ENCODE measurements at places on chromosomes 7 and 10.

DNA sequence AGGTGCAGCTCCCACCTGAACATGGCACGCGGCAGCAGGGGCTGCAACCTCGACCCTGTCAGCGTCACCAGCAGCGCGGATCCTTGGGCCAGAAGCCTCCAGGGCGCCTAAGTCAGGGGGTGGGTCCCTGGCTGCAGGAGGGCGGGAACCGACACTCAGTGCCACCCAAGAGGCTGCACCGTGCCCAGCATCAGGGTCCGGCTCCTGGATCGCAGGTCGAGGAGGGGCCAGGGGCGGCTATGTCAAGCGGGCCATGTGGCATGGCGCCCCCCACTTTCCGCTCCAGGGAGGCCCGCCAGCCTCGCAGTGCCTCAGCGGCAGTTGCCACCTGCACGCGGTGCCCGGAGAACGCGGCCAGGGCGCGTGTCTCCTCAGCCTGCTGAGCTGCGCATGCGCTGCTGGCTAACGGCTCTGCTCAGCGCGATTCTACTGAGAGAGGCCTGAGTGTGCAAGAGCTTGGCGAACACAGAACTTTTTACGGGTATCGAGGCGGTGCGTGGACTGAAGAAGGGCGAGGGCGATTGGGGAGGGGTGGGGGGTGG, at the start of gene ANKRD30A:
Gene ANKRD30A, plus strand, starts transcription at position 408 of the 542 bp plus-strand sequence. CDS start 190 bp downstream, outside the sequence.
- no peak for DNase-seq

DNA sequence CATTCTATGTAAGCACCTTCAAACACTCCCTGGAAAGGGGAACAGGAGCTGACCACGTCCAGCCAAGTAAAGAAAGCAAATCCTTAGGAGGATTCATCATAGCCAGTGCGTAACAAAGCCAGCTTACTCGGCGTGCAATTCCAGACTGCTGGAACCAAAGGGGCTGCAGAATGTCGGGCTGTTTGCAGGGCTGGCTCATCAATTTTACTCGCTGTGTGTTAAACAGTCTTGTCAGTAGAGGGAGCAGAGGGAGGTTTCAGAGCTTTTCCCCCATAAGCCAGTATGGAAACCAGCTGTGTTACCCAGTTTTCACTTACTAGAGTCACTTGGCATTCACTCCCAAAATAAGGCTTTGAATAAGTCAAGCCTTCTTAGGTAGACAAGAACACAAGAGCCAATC, 127.1 kb downstream of the KMT2E start:
- DNase-seq = no peak

GRCh38 chr10:97708167-97708566, 5.4 kb upstream of the MARVELD1 start:
- DNase-seq = no peak

- no peak for DNase-seq
Observed at GRCh38 chr7:42002654-42003053, 234.4 kb downstream of the GLI3 start.

All from stimulated activated CD4-positive, alpha-beta T cell treated with anti-CD3 and anti-CD28 coated beads, Interleukin-15, amount 100 ng/mL, for 1 hour (primary cell).